ENCODE measurements at places on chromosomes 2 and 18.

DNA sequence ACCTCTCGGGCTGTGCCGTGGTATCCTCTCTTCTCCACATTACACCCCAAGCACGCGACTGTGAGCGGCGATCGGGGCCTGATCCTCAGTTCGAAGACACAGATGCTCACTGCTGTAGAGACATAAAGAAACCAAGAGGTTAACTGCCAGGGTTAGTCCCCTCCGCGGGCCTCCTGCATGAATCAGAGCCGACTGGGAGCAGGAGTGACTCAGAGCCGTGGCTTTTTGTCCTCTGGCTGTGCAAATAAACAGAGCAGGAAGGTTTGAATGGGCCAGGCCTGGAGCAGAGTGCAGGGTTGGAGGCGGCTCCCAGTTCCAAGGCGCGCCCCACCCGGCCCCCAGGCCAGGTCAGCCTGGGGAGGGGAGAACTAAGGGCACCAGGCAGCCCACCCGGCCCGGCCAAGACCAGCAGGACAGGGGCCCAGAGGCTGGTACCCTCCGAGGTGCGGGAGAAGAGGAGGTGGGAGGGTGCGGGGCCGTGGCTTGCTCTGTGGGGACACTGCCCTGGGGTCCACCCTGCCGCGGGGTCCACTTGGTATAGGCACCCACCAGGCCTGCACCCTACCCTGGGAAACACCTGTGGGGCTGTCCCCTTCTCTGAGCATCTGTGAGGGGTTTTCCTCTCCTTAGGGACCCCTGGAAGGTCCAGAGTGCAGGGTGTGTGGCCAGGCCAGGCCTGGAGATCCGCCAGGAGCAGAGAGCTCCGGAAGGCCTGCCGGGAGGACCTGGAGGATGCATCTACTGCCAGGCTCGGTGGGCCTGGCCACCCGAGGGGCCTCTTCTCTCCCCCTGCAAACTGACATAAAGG is 16.5 kb downstream of the TWIST2 start:
- peak; percentile 93 for DNase-seq

- no peak for DNase-seq
Measured at GRCh38 chr2:111171337-111171930, 50.7 kb downstream of the BCL2L11 start.

DNA sequence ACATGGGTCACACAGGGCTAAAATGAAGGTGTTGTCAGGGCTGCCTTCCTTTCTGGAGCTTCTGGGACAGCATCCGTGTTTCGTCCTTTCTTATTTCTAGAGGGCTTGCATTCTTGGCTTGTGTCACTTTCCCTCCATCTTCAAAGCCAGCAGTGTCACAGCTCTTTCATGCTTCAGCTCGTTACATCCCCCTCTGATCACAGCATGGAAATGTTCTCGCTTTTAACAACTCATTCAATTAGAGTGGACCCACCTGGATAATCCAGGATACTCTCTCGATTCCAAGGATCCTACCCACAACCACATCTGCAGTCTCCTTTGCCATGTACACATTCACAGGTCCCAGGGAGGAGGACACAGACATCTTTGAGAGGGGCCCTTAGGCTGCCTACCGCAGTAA is 316.2 kb upstream of the FIGN start:
- DNase-seq = no peak

DNA sequence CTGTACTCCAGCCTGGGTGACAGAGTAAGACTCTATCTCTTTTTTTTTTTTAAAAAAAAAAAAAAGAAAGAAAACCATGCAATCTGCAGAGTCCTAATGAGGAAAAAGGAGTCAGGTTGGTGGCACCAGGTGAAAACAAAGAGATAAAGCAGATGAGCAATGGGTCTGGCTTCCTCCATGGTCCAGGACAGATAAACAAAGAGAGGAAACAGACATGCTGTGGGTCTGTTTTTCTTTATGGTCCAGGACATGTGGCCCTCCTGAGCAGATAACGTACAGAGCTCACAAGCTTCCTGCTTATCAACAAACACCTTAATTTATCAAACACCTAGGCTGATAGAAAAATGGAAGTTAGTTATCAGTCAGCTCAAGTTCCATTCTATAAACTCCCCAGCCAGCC is 24.4 kb upstream of the TUBB6 start:
- DNase-seq = no peak

DNA sequence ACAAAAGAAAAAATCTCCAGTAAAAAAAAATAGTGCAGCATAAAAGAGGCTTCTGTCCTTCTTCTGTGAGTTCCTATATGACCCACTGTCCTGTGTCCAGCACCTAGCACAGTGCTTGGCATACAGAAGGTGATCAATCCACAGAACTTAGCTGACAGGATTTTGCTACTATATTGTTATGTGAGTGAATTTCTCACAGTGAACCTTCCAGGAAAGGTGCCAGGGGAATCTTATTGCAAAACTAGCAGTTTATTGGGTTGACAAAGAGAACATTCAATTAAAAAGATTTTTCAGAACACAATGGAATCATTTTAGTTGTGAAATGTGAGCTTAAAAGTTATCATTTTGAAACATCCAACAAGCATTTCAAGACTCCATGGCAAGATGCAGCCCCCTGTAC is 12.4 kb upstream of the TRIB2 start:
- DNase-seq = no peak

GRCh38 chr2:100113990-100114433 is 28.4 kb downstream of the AFF3 start:
- no peak for DNase-seq

GRCh38 chr2:43164686-43165085 is 61.7 kb downstream of the ZFP36L2 start:
- DNase-seq = no peak

GRCh38 chr2:221915926-221916325 is 343.8 kb upstream of the EPHA4 start:
- DNase-seq = no peak

- no peak for DNase-seq
Measured at GRCh38 chr2:196884368-196884767, 42.1 kb downstream of the PGAP1 start.

GRCh38 chr2:209922116-209922515 is 80.3 kb upstream of the RPE start:
- no peak for DNase-seq

DNA sequence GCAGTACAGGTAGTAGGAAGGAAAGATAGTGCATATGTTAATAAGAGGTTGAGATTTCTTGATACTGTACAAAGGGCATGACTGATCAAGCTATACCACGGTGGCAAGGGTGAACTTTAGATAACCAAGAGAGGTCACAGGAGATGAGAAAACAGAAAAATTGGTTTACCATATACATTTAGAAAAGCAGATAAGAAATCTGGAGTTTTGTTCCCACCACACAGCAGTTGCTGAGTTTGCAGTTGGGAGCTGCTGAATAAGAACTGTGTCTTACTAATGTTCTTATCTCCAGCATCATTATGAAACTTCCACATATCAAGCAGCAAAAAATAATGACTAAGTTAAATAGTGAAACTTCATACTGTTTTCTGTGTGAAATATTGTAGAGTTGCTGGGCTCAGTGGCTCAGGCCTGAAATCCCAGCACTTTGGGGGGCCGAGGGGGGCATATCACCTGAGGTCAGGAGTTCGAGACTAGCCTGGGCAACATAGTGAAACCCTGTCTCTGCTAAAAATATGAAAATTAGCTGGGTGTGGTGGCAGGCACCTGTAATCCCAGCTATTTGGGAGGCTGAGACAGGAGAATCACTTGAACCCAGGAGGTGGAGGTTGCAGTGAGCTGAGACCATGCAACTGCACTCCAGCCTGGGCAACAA is 12.0 kb upstream of the IMPACT start:
- DNase-seq = no peak

GRCh38 chr2:184599054-184599871 is 934 bp downstream of the ZNF804A start:
- DNase-seq = no peak

GRCh38 chr2:122136056-122136455 is 380.6 kb downstream of the TSN start:
- DNase-seq = peak; percentile 48

DNA sequence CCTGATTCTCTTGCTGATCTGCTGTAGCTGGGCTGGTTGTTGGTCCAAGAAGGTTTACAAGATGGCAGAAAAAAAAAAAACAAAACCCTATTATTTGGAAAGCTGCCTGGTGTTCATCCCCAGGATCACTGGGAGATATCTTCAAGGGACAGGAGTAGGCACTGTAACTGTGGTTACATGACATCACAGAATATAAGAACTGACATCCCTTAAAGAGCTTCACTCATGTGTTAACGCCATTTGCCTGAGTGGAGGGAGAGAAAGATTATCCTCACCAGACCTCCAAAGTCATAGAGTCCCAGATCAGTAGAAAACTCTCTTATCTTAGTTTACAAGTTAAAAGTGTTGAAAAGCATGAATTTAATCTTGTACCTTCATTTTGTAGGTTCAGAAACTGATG is 95.3 kb upstream of the BZW1 start:
- DNase-seq = no peak

- no peak for DNase-seq
Measured at GRCh38 chr2:3290655-3291054, 87.0 kb downstream of the EIPR1 start.

- DNase-seq = no peak
Measured at GRCh38 chr2:190179754-190180312, 117.3 kb upstream of the MSTN start.

DNA sequence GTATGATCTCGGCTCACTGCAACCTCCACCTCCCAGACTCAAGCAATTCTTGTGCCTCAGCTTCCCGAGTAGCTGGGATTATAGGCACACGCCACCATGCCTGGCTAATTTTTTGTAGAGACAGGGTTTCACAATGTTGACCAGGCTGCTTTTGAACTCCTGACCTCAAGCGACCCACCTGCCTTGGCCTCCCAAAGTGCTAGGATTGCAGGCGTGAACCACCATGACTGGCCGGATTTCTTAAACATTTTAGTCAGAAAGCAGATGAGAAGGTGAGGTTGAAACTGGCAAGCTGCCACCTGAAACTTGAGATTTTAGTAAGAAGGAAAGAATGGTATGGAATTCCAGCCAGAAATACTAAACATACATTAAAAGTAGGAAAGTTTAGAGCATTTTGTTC is 31.9 kb downstream of the KLHL23 start:
- no peak for DNase-seq

- no peak for DNase-seq
Measured at GRCh38 chr18:12741351-12741750, 38.5 kb downstream of the PSMG2 start.

DNA sequence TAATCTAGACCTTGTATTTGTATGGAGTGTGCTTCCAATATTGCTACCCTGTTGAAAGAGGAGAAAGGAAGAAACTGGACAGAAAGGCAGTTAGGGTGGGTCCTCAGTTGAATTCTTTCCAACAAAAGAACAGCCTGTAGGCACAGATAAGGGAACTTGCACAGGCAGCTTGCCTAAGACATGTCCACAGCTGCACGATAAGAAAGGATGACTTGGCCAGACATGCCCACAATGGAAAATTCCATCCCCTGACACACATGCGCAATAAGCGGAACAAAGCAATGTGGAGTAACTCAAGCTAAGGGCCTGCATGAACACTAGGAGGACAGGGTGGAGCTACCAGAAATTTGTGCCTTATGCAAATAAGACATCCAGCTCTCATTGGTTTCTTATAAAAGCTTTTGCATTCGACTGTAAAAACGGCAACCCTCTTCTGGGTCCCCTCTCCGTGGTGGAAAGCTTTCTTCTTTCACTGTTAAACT is 1084.7 kb upstream of the NXPH2 start:
- DNase-seq = no peak

DNA sequence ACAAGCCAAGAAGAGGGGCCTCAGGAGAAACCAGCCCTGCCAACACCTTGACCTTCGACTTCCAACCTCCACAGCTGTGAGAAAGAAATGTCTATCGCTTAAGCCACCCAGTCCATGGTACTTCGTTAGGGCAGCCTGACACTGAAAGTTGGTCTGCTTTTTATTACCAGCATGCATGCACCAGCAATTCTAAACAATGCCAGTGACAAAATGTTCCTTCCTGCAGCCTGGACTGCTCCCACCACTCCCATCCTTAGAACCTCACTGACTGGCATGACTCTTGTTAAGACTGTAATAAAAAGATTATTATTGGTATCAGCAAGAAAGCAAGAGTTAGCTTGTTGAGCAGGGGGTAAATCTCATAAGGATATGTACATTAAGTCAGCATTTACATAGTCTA is 33.6 kb downstream of the TMEM177 start:
- DNase-seq = no peak

DNA sequence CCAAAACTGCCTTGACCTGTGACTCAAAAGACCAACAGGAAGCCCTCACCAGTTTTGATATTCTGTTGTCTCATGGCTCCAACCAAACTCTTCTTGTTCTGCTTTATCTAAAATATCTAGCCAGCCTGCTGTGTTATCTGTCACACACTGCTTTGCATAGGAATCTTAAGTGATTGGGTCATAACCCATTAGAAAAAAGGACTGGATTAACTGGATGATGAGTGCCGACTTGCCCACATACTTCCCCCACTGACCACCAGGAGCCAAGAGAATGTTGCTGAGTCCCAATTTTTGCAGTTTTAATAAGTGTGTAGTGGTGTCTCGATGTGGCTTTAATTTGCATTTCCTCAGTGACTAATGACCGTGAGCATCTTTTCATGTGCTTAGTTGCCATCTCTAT is 6.5 kb downstream of the MOGAT1 start:
- no peak for DNase-seq

GRCh38 chr2:147663962-147664361 is 180.9 kb upstream of the ACVR2A start:
- DNase-seq = no peak

DNA sequence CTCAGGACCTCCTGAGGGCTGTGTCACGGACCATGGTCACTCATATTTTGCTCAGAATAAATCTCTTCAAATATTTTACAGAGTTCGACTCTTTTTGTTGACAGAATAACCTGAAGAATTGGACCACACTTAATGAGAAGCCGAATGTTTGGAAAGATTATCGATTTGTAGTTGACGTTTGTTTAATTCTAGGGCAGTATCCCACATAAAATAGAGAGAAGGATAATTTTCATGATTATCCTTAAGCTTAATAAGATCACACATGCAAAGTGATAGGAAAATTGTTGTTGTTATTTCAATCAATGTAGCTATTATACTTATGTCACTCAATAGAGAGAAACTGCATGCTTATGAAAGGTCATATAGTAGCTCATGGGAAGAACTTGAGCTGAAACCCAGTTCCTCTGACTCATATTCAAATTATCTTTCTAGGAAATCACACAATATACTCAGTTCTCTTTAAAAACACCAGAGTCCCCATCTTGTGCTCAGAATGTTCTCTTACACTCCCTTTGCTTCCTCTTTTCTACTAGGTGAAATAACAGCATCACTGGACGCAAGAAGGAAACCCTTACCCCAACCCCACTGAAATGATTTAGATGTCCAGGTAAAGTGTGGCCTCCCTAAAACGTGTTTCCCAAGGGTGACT is 982.1 kb downstream of the TSN start:
- no peak for DNase-seq

DNA sequence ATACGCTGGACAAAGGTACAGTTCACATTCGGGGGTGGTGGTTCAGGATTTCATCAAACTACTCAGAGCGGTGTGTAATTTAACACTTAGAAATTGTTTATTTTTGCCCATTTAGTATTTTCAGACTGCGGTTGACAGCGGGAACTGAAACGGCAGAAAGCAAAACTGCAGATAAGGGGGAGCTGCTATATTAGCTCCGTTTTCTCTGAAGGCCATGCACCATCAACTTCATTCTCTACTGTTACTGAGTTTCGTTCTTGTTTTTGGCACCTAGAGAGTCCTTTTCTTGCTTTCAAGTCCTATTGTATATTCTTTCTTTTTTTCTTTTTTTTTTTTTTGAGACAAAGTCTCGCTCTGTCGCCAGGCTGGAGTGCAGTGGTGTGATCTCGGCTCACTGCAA is 121.5 kb upstream of the SP3 start:
- DNase-seq = no peak

All from GM03348 (cell line).